ENCODE measurements at places on chromosomes 3 and 15.

DNA sequence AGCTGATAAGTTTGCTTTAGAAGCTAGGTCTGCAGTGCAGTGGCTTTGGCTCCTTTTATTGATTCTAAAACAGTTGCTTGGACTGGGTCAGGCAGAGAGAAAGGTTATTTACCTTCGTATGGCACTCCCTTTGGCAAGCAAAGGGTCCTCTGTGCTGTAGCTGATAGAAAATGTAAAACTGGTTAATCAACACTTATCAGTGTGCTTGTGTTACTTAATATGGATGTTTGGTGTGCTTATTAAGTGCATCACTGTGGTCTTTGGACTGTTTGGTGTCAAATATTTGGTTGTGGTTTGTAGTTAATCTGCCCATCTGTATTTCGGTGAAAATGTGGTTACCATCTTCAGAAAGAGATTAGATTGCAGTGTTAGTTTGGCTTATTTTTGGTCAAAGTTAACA, 16.0 kb downstream of the UBE2E2 start:
- DNase-seq, result peak; percentile 47

DNA sequence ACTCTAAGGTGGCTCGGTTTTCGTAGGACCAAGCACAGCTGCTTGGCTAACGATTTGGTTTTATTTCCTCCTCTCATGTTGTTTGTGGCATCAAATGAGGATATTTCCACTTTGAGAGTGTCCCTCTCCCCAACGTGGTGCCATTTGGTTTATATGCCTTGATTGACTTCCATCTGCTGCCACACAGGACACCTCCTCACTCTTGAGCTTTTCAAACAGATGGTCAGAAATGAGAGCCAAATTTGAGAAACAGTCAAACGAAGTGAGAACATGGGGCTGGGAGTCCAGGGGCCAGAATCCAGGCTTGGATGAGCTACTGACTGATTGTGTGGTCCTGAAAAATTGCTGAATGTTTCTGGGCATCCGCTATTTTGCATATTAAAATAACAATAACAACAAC, 43.5 kb downstream of the CEMIP start:
- no peak for DNase-seq

GRCh38 chr3:59609657-59610348, 560.0 kb upstream of the CFAP20DC start:
- DNase-seq, result no peak

GRCh38 chr3:184523825-184524615, 37.6 kb upstream of the EPHB3 start:
- peak; percentile 18 for DNase-seq

DNA sequence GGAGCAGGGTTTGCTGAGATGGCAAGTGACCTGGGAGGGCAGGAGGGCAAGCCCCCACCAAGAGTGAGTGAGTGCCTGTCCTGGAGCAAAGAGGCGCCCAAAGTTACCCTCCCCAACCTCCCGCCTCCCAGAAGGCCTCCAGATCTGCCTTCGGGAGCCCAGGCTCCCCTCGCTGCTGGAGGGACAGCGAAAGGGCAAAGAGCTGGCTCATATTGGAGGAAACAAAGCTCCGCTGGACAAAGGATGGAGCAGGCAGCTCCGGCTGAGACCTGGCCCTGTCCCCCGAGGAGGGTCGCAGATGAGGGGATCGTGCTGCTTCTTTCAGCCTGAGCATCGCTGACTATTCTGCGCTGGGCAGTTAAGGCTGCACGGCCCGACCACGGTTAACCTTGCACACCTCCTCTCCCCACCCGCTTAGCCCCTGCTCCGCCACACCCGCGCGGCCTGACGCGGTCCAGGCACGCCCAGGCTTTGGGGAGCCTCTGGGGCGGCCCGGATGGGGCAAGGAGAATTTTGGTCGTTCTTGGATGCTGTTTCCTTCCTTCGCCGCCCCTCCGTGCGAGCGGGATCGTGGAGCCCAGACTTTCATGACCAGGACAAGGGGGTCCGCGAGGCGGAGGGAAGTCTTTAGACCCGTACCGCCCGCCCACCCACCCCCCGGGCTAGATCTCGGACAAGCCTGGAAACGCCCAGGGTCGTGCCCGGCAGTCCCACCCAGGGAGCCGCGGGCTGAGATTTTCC, 651 bp downstream of the PLCD1 start:
- DNase-seq, result no peak

All from LNCaP clone FGC (cell line).